ENCODE measurements at places on chromosomes 13 and 19. TPM values are rescaled to one million over a fixed set of nuclear protein-coding genes. Genes with fewer than 3 reads are reported as not detected.

ZNF628 gene
- 6.2 TPM for total RNA-seq

STOML3 gene
- total RNA-seq = not detected

SHFL gene
- 10.3 TPM for total RNA-seq

CAPS gene
- total RNA-seq = 4.2 TPM

TTYH1 gene
- 3.6 TPM for total RNA-seq

NLRP5 gene
- not detected for total RNA-seq
